Sciatic nerve (tissue), 2 donors: ENCODE measurements at places on chromosomes 5 and 9. TPM values are rescaled to one million over a fixed set of nuclear protein-coding genes. Genes with fewer than 3 reads are reported as not detected.
A peak's percentile ranks its signal among the peaks of the same experiment; 100 is the strongest.

- DNase-seq = no peak
Observed at GRCh38 chr5:101160002-101160401, 256.9 kb upstream of the ST8SIA4 start.

GRCh38 chr5:181231432-181231831, 8.4 kb downstream of the TRIM41 start:
- peak; percentile 53 for DNase-seq

GRCh38 chr5:10671041-10672008, 89.7 kb downstream of the DAP start:
- no peak for DNase-seq

GRCh38 chr9:71761938-71762353, 6.4 kb downstream of the CEMIP2 start:
- no peak for DNase-seq

- DNase-seq = no peak
Observed at GRCh38 chr9:70387663-70388062, 26.8 kb downstream of the KLF9 start.

GRCh38 chr9:128587453-128587852, 35.1 kb downstream of the SPTAN1 start:
- no peak for DNase-seq

DNA sequence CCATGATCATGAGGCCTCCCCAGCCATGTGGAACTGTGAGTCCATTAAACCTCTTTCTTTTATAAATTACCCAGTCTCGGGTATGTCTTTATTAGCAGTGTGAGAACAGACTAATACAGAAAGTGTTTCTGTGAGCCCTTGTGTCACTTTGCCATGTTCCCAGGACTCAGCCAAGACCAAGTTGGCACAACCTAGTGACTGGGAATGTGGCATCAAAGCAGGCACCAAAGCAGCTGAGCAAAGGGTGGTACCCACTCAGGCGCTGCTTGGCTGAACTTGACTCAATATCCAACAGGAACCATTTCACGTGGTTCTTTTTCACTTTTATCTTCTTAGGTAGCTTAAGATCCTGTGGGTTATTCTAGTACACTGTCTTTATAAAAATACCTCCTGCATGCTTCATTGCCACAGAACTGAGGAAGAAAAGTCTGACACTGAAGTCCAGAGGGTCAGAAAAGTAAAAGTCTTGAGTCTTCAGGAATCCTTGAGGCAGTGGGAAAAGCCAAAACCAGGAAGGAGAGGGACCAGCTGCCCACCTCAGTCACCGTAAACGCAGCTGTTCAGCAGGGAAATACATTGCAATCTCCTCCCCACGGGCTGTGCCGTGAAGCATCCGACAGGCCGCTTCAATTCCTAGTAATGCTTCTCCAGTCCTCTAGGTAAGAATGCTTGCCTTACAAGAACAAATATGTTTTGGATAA, 90.5 kb upstream of the RETREG1 start:
- no peak for DNase-seq

DNA sequence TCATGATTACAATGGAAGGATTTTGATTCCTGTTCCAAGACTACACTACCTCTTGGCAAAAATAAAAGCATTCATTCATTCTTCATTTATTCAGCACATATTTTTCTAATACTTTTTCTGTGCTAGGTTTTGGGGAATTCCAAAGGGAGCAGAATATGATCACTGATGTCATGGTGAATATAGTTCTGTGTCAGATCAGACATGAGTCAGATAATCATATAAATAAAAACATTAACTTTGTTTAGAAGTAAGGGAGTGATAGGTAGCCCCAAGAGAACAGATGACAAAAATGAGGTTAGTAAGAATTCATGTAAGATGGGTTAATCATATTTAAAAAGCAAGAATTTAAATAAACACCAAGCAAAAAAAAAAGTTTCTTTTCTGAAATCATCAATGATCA, 94.1 kb upstream of the RANBP6 start:
- DNase-seq = no peak

DNA sequence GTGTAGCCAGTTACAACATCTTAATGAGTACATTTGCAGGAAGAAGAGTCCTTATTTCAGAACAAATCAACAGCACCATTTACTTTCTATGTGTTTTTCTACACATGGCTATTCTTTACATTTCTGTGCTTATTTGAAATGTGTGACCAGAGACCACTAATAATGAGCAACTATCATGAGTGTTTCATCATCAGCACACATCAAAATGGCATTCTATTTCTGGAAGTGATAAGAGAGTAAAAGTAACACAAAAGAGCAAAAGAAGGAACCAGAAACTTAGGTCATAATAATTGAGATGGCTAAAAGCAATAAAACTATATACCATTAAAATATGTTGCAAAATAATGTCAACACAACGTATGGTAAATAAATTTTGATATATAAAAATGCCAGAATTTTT, 159.7 kb downstream of the PBX3 start:
- DNase-seq = no peak

IPPK gene
- total RNA-seq = 10.7 TPM

FOXD4L3 gene
- total RNA-seq = not detected
